ENCODE measurements at places on chromosomes 11 and 22.
A peak's percentile ranks its signal among the peaks of the same experiment; 100 is the strongest.

GRCh38 chr11:71298016-71298550 is 45.7 kb upstream of the SHANK2 start:
- H3K4me3 ChIP-seq = no peak overlapping the region
- H3K27ac ChIP-seq = no peak overlapping the region
- H3K36me3 ChIP-seq = no peaks in the 10 kb centered on the region
- DNase-seq = no peak

DNA sequence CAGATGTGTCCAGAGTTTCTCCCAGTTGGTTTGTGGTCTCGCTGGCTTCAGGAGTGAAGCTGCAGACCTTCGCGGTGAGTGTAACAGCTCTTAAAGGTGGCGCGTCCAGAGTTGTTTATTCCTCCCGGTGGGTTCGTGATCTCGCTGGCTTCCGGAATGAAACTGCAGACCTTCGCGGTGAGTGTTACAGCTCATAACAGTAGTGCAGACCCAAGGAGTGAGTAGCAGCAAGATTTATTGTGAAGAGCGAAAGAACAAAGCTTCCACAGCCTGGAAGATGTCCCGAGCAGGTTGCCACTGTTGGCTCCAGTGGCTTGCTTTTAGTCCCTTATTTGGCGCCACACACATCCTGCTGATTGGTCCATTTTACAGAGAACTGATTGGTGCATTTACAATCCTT is 1.8 kb upstream of the PGA3 start:
- H3K4me3 ChIP-seq = no peak overlapping the region
- no peaks in the 10 kb centered on the region for H3K36me3 ChIP-seq
- no peak overlapping the region for H3K27ac ChIP-seq

- H3K4me3 ChIP-seq = no peak overlapping the region
- H3K27me3 ChIP-seq = no peaks in the 10 kb centered on the region
- H3K36me3 ChIP-seq = no peaks in the 10 kb centered on the region
These were observed 182.8 kb downstream of the WNT11 start for GRCh38 chr11:76023236-76024068.

GRCh38 chr22:40015358-40015976 is 20.7 kb downstream of the FAM83F start:
- H3K4me3 ChIP-seq = no peak overlapping the region
- peaks cover 70% of the 10 kb centered on the region for H3K4me1 ChIP-seq
- no peaks in the 10 kb centered on the region for H3K36me3 ChIP-seq
- no peaks in the 10 kb centered on the region for H3K27me3 ChIP-seq
- peak overlapping the region; percentile 52 for H3K27ac ChIP-seq

GRCh38 chr22:34880662-34881061 is 185.3 kb upstream of the ISX start:
- no peak for DNase-seq
- no peak overlapping the region for H3K27ac ChIP-seq
- no peaks in the 10 kb centered on the region for H3K27me3 ChIP-seq
- no peaks in the 10 kb centered on the region for H3K36me3 ChIP-seq

- no peaks in the 10 kb centered on the region for H3K4me1 ChIP-seq
- no peak overlapping the region for H3K4me3 ChIP-seq
- H3K27me3 ChIP-seq = no peaks in the 10 kb centered on the region
- no peak for DNase-seq
These were observed 107.9 kb downstream of the NAT10 start for GRCh38 chr11:34213366-34213765.

GRCh38 chr11:95256321-95256779 is 25.3 kb upstream of the SESN3 start:
- DNase-seq = no peak
- H3K4me3 ChIP-seq = no peak overlapping the region
- peaks cover 9% of the 10 kb centered on the region for H3K4me1 ChIP-seq
- H3K36me3 ChIP-seq = no peaks in the 10 kb centered on the region
- H3K27ac ChIP-seq = no peak overlapping the region
- no peaks in the 10 kb centered on the region for H3K27me3 ChIP-seq

- no peaks in the 10 kb centered on the region for H3K36me3 ChIP-seq
- H3K27me3 ChIP-seq = no peaks in the 10 kb centered on the region
- no peaks in the 10 kb centered on the region for H3K4me1 ChIP-seq
- no peak for DNase-seq
These were observed 98.7 kb downstream of the MPPED1 start for GRCh38 chr22:43510281-43511070.

GRCh38 chr11:61726775-61727174 is 25.7 kb upstream of the MYRF start:
- H3K4me3 ChIP-seq = no peak overlapping the region
- H3K4me1 ChIP-seq = peaks cover 48% of the 10 kb centered on the region
- no peak for DNase-seq
- no peaks in the 10 kb centered on the region for H3K36me3 ChIP-seq
- no peak overlapping the region for H3K27ac ChIP-seq

DNA sequence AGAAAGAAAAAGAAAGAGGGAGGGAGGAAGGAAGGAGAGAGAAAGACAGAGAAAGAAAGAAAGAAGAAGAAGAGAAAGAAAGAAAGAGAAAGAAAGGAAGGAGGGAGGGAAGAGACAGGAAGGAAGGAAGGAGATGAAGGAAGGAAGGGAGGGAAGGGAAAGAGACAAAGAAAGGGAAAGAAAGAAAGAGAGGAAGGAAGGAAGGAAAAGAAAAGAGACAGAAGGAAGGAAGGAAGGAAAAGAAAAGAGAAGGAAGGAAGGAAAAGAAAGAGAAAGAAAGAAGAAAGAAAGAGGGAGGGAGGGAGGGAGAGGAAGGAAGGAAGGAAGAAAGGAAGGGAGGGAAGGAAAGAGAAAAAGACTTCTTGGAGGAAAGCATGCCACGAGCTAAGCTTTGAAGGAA is 19.1 kb downstream of the POU2AF2 start:
- no peaks in the 10 kb centered on the region for H3K4me1 ChIP-seq
- DNase-seq = no peak
- no peaks in the 10 kb centered on the region for H3K27me3 ChIP-seq
- no peaks in the 10 kb centered on the region for H3K36me3 ChIP-seq

- no peaks in the 10 kb centered on the region for H3K27me3 ChIP-seq
- no peak overlapping the region for H3K4me3 ChIP-seq
- H3K4me1 ChIP-seq = no peaks in the 10 kb centered on the region
- no peak overlapping the region for H3K27ac ChIP-seq
- H3K36me3 ChIP-seq = no peaks in the 10 kb centered on the region
- no peak for DNase-seq
These were observed 151.7 kb downstream of the CEP164 start for GRCh38 chr11:117479372-117479771.

DNA sequence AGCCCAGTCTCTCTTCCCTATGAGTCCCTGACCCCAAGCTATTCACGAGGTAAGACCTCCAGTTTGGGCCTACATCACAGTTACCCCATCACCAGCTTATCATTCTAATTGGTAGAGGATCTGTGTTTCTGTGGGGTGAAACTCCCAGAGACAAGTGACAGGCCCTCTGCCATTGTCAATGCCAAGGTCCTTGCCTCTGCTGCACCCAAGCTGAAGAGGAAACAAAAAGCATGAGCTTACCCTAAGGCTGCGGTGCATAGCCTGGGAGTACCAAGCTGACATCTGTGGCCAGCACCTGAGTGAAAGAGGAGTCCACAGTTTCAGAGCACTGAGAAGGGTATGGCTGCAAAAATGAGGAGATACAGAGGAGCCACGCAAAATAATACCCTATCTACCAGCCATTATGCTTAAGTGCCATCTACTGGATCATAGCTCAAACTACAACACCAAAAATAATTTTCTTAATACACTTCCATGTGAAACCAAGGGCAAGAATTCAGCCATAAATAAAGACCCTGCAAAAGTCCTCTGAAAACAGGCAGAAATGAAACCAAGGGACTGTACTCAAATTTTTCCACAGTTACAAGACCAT is 62.3 kb upstream of the ANO5 start:
- H3K36me3 ChIP-seq = no peaks in the 10 kb centered on the region
- no peak overlapping the region for H3K4me3 ChIP-seq
- H3K27me3 ChIP-seq = no peaks in the 10 kb centered on the region
